ENCODE measurements at places on chromosomes 1 and 21.

DNA sequence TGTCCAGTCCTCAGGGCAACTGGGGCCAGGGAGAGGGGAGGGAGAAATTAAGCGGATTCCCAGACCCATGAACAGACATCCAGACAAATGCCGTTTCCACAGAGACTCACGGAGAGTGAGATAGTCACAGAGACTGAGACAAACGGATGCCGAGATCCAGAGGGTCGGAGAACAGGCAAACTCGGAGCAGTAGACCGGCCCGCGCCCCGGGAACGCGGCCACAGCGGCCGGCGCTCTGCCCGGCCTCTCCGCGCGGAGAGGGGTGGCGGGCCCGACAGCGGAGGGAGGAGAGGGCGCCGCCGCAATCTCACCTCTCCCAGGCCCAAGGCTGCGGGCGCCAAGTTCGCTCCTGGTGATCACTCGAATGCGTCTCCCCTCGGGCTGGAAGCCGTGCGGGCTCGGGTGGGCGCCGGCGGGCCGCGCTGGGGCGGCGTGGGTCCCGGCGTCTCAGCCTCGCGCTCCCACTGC, 831 bp upstream of the FOXD2 start:
- no peak for DNase-seq

GRCh38 chr1:27632387-27633297, 2.3 kb downstream of the FGR start:
- DNase-seq: no peak

DNA sequence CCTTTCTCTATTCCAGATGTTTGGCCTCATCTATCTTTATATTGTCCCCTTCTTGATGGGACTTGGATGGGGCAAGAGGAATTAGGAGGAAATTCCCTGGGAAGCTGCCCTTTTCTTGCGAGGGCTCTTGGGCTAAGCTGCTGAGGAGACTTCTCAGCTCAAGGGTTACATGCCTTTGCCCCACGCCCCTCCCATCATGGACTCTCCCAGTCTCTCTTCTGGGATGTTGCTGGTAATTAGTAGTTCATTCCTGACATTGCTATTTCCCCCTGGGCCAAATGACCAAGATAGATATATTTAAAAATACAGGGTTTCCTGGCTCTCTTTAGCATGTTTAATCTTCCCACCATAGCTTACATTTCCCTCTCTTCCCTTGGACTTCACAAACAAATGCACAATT, 90.6 kb upstream of the RALGPS2 start:
- no peak for DNase-seq

- no peak for DNase-seq
Measured at GRCh38 chr1:158153179-158153578, 27.5 kb upstream of the CD1D start.

GRCh38 chr1:182175361-182175931, 113.9 kb upstream of the ZNF648 start:
- no peak for DNase-seq

DNA sequence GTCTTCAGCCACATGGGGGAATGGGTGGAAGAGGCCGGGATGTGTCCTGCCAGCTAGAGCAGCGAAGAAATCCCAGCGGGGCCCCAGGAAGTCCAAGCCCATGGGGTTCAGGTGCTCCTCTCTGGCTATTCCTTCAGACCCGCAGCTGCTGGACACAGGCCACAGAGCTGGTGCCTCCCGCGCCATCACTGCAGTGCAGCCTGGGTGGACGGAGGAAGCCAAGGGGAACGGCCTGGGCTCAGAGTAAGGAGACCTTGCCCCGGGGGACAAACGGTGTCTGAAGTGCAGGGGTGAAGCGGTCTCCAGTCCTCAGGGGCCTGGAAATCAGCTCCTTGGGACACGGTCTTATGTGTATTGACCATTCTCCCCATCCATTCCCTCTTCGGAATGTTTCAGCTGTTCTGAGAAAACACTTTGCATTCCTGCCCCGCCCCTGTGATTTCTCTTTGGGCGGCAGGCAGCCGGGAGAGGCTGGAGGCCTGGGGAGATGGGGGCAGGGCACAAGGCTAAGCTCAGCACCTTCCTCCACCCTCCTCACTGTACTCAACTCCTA, 18.4 kb downstream of the MTHFR start:
- no peak for DNase-seq

Data from nucleus accumbens (tissue), 56 donors.